CD4-positive, alpha-beta T cell treated with Interleukin-6 for 4 hours (primary cell): ENCODE measurements at places on chromosomes 7 and 10.
A peak's percentile ranks its signal among the peaks of the same experiment; 100 is the strongest.

DNA sequence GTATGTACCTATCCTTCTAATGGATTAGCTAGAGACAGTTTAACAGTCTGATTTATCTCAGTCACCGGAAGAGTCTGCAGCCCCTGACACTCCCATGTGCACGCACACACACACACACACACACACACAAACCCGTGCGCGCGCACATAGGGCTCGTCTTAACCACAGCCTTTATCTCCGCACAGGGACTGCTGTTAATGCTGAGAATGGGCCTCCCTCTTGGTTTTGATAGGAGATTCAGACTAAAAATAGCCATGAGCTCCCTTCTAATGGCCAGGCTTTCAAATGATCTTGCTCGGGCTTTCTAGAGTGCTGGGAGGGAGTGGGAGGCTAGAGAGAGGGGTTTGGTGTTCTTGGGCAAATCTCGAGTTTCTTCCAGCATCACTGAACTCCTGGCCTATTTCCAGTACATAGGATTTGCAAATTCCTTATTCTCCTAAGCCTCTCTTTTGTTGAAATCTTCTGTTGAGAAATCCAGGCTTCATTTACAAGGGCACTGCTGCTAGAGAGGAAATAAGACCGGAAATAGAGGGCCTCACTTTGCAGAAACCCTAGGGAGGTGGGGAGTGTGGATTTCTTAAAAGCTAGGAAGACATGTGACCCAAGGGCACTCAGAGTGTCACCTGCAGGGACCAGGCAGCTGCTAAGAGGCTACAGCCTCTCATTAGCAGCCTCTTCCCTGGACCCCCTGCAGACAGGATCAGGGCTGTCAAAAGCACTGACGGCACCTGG is 2.4 kb downstream of the TMEM72 start:
- DNase-seq, result peak; percentile 42

- DNase-seq, result peak; percentile 21
Measured at GRCh38 chr7:29955799-29956486, 33.7 kb downstream of the SCRN1 start.

GRCh38 chr10:118439824-118440223 is 97.7 kb upstream of the FAM204A start:
- DNase-seq, result no peak

DNA sequence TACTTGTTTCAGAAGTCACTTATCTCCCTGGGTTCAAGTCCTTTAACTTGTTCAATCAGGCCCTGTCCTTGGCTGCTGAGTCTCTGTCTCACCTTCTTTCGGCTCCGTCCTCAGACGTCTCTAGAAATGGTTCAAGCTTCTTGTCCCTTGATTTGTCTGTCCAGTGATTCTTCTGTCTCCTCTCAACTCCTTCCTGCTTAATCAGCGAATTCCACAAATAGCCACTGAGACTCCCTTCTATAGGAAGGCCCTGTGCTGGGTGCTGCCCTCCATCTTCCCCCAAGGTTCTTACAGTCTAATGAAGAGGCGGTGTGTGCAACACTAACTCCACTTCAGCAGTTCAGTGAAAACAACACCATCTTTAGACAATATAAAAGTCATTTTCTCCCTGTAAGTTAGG is 12.7 kb downstream of the FAM241B start:
- no peak for DNase-seq

DNA sequence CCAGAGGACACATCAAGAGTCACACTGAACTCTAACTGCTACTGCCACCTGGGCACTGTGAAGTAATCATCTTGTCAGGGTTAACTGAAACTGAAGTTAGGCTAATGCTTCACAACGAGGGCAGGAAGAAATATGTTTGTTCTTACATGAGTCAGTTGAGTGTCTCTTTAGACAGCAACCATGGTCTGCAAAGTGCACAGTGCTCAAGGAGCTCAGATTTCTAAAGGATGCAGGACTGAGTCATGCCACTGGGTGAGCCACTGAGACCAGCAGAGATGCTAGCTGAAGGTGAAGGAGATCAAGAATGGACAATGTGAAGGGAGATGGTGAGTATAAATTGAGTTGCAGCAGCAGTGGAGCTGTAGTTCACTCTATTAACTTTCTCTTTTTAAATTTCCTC is 76.0 kb upstream of the CTTNBP2 start:
- DNase-seq, result no peak

GRCh38 chr7:1105189-1105588 is 17.3 kb downstream of the GPER1 start:
- no peak for DNase-seq

DNA sequence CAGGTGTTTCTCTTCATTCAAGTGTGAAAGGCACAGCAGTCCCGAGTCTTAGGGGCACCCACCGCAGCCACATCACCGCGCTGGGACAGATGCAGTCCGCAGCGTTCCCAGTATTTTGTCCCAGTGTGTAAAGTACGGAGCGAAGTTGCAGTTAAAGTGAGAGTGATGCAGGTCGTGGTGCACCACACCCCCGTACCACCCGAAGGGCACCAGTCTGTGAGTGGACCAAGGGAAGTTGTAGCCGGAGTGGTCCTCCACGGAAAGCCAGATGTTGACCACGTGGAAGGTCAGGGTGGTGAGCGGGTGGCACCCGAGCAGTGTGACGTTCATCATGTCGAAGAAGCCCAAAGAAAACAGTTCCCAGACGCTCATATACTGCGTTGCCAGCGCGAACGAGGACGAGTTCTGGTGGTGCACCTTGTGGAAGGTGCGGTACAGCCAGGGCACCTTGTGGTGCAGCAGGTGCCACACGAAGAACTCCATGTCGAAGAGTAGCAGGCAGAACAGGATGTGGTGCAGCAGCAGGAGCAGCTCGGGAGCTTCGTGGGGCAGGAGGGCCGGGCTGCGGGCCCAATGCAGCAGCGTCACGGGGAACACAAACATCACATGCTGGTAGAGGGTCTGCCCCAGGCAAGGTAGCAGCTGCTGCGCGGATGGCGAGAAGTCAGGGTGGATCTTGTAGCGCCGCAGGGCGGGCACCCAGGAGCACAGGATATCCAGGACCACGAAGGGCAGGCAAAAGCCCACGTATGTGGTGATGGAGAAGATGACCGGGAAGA is 526 bp downstream of the CH25H start:
- DNase-seq, result peak; percentile 62
